ENCODE measurements at places on chromosomes 13 and 19. TPM values are rescaled to one million over a fixed set of nuclear protein-coding genes. Genes with fewer than 3 reads are reported as not detected.

The ZNF536 gene
- total RNA-seq: 1.2 TPM

The DNM2 gene
- 160 TPM for total RNA-seq

The IRGC gene
- not detected for total RNA-seq

The SEMA6B gene
- total RNA-seq: 32.0 TPM

The RNU6-9 gene
- not detected for total RNA-seq

The DHDH gene
- not detected for total RNA-seq

GRCh38 chr19:43780706-43781525 is at the start of gene KCNN4:
Gene KCNN4 (minus strand): TSS chr19:43780973. CDS start chr19:43780861, 112 bp downstream.
- H3K4me3 ChIP-seq: no peak within 1 kb of the TSS
- H3K27me3 ChIP-seq: no peaks in the 10 kb centered on the region
- no peak within 1 kb of the TSS for H3K27ac ChIP-seq
- no peaks in the 10 kb centered on the region for H3K36me3 ChIP-seq
- peak; percentile 77 for DNase-seq

DNA sequence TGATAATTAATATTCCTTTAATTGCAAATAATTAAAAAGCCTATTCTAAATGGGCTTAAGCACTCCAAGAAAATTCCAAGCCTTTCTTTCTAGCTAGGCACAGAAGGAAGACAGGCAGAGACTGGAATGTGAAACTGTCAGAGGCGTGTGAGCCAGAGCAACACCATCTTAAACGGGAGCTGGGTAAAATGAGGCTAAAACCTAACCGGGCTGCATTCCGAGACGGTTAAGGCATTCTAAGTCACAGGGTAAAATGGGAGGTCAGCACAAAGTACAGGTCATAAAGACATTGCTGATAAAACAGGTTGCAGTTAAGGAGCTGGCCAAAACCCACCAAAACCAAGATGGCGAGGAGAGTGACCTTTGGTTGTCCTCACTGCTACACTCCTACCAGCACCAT is 300.4 kb downstream of the SLITRK6 start:
- H3K4me3 ChIP-seq: no peak overlapping the region
- no peaks in the 10 kb centered on the region for H3K4me1 ChIP-seq
- no peaks in the 10 kb centered on the region for H3K27me3 ChIP-seq
- no peaks in the 10 kb centered on the region for H3K36me3 ChIP-seq
- DNase-seq: no peak

DNA sequence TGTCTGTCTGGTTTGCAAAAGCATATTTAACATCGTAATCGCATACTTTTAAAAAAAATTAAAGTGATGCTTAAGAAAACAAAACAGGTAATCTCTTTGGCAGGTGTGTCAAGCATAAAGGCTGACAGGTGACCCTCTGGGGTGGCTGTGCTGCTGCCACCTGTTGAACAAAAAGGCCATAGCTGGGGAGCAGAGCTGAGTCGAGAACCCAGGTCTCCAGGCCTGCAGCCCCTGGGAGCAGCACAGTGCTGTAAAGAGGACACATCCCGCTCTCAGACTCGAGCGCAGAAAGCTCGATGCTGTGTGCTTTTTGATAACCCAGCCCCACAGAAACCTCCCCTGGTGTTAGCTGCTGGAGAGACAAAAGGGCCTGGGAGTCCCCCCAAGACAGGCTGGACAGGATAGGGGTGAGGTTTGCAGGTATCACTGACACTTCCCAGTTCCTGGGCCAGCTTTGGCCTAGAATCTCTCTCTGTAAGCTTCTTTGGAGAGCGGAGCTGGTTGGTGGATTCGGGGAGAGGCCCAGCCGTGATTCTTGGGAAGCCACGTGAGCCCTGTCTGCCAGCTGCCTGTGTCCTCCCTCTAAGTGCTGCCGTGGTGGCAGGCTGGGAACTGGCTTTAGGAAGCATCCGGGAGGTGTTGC is 66.9 kb downstream of the C13orf42 start:
- no peaks in the 10 kb centered on the region for H3K36me3 ChIP-seq
- H3K27ac ChIP-seq: no peak overlapping the region
- no peak for DNase-seq
- H3K4me1 ChIP-seq: no peaks in the 10 kb centered on the region
- no peak overlapping the region for H3K4me3 ChIP-seq
- no peaks in the 10 kb centered on the region for H3K27me3 ChIP-seq

GRCh38 chr19:1396768-1397679 is 4.3 kb downstream of the GAMT start:
- no peak overlapping the region for H3K27ac ChIP-seq
- no peak overlapping the region for H3K4me3 ChIP-seq
- DNase-seq: no peak
- H3K27me3 ChIP-seq: no peaks in the 10 kb centered on the region
- H3K36me3 ChIP-seq: no peaks in the 10 kb centered on the region
- H3K4me1 ChIP-seq: no peaks in the 10 kb centered on the region

DNA sequence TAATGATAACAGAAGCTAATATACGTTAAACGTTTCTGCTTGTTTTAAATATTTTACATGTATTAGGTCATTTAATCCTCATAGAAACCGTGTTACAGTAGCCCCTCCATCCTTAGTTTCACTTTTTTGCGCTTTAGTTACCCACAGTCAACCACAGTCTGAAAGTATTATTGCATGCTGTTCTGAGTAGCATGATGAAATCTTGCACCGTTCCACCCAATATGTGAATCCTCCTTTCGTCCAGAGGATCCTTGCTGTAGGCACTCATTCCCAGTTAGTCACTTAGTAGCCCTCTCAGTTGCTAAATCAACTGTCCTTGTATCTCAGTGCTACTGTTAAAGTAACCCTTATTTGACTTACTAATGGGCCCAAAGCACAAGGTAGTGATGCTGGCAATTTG is 257.8 kb downstream of the ENOX1 start:
- H3K4me1 ChIP-seq: no peaks in the 10 kb centered on the region
- H3K36me3 ChIP-seq: no peaks in the 10 kb centered on the region
- H3K4me3 ChIP-seq: no peak overlapping the region
- no peak for DNase-seq
- H3K27ac ChIP-seq: no peak overlapping the region

DNA sequence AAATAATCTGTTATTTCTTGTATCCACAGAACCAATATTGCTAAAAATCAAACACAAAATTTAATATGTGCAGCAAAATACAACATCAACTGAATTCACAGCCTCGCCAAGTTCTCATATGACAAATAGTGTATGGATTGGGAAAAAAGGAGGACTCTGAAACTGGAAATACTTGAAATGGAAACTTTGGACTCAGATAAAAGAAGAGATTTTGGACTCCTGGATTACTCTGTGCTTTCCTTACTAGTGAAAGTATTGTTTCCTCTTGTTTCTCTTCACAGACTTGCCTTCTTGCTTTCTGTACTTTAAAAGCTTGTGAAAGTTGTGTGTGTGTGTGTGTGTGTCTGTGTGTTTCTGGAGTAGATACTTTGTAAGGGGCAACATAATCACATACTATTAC is 1596.3 kb downstream of the PCDH9 start:
- no peaks in the 10 kb centered on the region for H3K27me3 ChIP-seq
- no peaks in the 10 kb centered on the region for H3K36me3 ChIP-seq
- H3K4me3 ChIP-seq: no peak overlapping the region
- H3K4me1 ChIP-seq: no peaks in the 10 kb centered on the region
- no peak for DNase-seq

DNA sequence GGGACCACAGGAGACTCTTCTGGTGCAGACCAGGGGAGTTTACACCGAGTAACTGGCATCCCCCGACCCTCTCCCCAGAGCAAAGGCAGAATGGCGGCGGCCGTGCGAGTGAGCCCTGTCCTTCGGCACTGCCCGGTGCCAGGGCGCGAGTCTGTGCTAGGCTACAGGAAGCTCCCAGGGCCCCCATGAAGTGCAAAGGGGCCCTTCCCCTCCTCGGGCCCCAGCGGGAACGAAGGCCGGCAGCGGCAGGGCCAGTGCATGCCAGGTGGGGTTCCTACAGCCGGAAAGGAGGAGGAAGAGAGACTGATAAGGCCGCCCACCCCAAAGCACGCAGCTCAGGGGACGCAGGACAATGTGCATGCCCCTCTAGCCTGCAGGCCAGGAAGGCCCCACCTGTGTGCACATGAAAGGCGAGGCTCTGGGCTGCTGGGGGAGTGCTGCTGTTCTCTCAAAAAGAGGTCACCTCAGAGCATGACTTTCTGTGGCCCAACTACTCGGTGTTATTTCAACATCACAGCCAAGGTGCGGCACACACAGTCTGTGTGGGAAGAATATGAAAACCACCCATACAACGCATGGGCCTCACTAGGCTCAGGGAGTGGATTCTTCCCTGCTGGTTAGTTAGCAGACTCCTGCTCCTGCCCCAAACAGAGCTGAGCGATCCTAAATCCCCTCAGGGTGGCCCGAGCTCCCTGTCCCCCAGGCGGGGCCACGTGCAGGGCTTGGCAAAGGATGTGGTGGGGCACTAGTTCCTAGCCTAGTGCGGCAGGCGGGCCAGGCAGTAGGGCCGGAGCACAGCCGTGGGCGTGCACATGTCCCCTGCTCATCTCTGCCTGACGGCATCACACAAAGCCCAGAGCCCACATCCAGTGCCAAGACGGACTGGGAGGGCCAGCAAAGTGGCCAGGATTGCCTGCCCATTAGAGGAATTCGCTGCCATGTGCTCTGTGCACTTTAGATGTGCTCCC is 28.4 kb upstream of the TIMM44 start:
- no peaks in the 10 kb centered on the region for H3K36me3 ChIP-seq
- no peak for DNase-seq
- no peaks in the 10 kb centered on the region for H3K4me1 ChIP-seq
- H3K4me3 ChIP-seq: no peak overlapping the region
- H3K27me3 ChIP-seq: no peaks in the 10 kb centered on the region

DNA sequence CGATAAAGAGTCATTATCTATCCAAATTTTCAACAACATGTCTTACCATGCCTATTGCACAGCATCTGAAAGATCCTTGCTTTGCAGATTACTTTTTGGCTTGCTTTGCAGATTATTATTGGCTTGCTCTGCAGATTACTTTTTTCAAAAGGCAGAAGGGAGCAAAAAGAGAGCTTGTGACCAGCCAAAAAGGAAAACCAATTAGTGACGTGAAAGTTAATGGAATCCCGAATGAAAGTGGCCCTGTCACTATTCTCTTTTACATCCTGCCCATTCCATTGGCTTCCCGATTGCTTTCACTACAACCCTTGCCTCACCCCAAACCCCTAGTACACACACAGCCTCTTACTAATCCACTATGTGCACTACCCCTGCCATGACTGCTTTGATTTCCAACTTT is 81.3 kb downstream of the LHFPL6 start:
- H3K4me3 ChIP-seq: no peak overlapping the region
- H3K36me3 ChIP-seq: no peaks in the 10 kb centered on the region
- H3K27ac ChIP-seq: no peak overlapping the region
- no peaks in the 10 kb centered on the region for H3K27me3 ChIP-seq
- DNase-seq: no peak
- no peaks in the 10 kb centered on the region for H3K4me1 ChIP-seq

- no peak for DNase-seq
- H3K36me3 ChIP-seq: no peaks in the 10 kb centered on the region
- no peaks in the 10 kb centered on the region for H3K4me1 ChIP-seq
- no peak overlapping the region for H3K27ac ChIP-seq
- H3K4me3 ChIP-seq: no peak overlapping the region
These were observed 10.4 kb downstream of the KDM4B start for GRCh38 chr19:4979211-4979807.

DNA sequence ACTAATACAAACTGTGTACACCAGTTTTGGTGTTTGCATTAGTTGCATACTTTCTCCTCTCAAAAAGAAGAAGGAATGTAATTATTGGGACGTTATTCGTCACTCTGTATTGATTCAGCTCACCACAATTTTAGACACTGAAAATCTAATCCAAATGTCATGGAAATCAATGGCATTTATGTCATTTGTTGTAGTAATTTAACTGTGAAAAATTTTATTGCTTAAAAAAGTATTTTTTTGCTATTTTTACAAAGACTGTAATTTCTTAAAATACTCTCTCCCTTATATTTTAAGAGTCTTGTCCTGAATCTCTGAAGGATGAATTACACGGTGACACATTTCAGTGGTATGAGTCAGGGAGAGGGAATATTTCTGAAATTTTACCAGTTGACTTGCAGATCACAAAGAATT is 2117.6 kb downstream of the PCDH9 start:
- no peak for DNase-seq
- H3K27ac ChIP-seq: no peak overlapping the region
- H3K4me3 ChIP-seq: no peak overlapping the region
- no peaks in the 10 kb centered on the region for H3K36me3 ChIP-seq

DNA sequence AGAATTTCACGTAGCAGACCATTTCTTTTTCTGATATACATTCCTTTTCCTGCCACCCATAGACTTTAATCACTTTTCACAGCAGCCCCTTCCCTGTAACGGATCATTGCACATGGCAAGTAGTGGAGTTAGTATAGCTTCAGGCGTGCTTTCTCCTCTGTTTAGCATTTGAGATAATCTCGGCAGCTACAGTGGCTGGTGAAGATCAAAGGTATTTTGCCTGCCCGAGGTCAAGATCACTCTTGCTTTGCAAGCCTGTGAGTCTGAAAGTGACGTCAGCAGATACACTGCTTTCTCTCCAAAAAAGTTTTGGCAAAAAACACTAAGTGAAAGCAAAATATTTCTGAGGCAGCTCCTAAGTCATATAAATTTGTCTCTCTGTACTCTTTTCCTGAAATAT is 260.0 kb downstream of the NDFIP2 start:
- H3K27ac ChIP-seq: no peak overlapping the region
- no peak overlapping the region for H3K4me3 ChIP-seq
- no peaks in the 10 kb centered on the region for H3K27me3 ChIP-seq
- no peaks in the 10 kb centered on the region for H3K4me1 ChIP-seq

DNA sequence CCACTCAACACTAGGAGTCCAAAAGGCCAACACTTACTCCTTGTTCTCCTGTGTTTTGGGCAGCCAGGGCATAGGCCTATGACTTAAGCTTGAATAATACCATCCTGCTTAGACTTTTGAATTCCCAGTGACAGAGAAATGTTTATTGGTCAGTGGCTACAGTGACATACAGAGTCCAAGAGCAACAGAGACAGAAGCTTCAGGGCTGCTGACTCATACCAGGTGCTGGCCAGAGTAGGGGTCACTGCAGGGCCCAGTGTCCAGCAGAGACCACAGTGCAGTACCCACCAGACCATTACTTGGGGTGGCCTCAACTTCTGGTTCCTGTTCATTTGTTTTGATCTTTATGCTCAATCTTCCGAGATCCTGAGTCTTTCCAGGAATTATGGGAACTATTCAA is 6.0 kb upstream of the FREM2 start:
- no peak overlapping the region for H3K27ac ChIP-seq
- no peak for DNase-seq
- no peaks in the 10 kb centered on the region for H3K27me3 ChIP-seq
- no peaks in the 10 kb centered on the region for H3K36me3 ChIP-seq

DNA sequence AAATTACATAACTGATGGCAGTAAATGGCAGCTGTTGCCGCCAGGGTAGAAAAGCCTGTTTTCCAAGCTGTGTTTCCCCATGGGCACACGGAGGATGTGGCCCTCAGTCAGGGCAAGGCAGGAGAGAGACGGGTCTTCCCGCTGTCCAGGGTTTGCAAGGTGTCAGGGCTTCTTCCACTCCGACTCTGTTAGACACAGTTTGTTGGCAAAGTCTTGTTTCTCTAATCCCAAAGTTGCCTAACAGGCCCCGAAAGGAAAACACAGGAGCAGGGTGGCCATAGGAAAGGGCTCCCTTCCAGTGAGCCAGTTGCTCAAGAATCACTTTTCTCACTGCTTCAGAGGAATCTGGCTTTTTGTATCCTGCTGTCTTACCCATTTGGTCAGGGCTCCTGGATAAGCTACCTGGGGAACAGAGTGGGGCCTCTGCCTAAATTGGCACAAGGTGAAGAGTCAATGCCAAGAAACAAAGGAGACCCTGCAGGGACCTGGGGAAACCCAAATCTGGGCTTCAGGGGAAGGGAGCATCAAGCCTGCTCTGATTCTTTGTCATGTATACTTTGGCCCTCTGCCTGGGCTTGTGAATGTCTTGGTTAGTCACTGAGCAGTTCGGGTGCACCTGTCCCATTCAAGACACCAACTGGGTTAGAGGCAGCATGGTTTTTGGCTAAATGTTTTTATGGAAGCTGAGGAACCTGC is 29.0 kb upstream of the CXCL17 start:
- no peak overlapping the region for H3K4me3 ChIP-seq
- no peaks in the 10 kb centered on the region for H3K4me1 ChIP-seq
- DNase-seq: no peak
